ENCODE measurements at places on chromosomes 1 and 21. TPM values are rescaled to one million over a fixed set of nuclear protein-coding genes. Genes with fewer than 3 reads are reported as not detected.
A peak's percentile ranks its signal among the peaks of the same experiment; 100 is the strongest.

The CD1D gene
- 6.5 TPM for polyA plus RNA-seq

The FCRL1 gene
- 0.05 TPM for polyA plus RNA-seq

DNA sequence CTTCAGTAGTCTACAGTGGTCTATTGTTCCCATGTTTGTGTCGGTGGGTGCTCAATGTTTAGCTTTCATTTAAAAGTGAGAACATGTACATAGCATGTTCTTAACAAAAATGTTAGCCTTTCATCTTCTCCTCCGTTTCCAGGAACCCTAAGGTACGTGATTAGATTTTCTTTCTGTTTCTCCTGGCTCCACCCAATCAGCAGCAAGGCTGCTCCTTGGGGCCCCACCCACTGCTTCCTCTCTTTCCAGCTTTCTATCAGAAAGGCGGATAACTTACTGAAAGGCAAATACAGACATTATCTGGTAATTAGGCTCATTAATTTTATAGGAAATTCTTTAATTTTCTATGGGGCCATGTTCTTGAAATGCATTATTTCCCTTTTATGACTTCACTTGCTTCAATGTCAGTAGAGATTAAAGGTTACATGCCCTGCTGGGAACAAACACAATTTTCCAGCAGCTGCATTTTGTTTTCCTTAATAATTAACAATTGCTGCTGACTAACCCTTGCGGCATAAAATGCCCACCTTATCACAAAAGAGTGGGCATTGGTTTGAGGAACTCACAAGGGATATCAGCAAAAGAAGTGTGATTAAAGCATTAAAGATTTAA lies 324.9 kb upstream of the SNX7 start:
- DNase-seq, result no peak

GRCh38 chr1:84303314-84303830 lies 1.9 kb downstream of the SAMD13 start:
- DNase-seq, result peak; percentile 26

DNA sequence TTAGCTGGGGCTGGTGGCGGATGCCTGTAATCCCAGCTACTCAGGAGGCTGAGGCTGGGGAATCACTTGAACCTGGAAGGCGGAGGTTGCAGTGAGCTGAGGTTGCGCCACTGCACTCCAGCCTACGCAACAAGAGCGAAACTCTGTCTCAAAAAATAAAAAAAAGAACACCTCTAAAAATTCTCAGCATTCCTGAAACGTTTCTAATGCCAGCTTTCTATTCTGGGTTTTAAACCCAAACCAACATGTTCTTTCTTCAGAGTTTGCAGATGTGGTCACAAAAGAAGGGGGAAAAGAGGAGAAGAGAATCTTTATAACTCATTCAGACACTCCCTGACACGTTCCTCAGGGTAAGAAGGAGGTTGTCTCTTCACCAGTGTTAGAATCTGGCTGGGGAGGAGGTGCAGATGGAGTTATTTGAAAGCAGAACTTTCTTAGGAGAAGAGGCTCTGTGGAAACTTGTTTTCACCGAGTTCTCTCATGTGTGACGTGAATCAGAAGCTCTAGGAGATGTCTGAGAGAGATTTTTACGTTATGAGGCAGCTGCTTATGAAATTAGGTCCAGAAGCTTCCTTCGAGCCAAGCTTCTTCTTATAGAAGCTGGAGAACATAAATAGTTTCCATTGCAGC lies 17.8 kb upstream of the CNR2 start:
- DNase-seq, result no peak

The MX2 gene
- polyA plus RNA-seq, result 1.9 TPM

DNA sequence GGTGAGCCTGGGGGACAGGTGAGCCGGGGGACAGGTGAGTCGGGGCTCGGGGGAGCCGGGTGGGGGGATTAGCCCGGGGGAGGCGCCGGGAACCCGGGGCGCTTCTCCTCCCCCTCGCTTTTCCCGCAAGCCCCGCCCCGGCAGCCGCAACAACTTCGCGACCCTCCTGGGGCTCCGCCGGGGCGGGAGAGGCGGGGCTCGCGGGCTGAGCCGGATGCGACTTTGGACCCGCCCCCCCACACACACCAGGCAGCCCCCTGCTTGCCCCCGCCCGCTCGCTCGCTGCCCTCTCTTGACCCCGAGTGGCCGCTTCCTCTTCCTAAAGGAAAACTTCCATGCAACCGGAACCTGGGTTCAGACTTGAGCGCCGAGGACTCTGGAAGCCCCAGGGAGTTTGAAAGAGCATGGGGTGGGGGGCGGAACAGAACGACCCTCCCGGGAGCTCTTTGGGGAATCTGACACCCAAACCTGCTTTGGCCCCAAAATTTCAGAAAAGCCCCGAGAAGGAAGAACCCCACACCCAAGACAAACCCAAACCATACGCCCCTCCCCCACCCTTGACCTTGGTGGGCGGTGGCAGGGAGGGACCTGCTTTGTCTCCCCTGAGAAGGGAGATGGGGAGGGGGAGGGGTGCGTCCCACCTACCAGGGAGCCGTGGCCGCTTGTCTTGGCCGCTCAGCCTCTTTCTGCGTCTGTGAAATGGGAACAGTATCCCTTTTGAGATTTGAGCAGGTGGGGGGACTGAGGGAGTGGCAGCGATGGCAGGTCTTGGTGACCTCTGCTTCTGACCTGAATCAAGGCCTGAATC lies 550 bp downstream of the ARHGEF16 start:
- DNase-seq, result no peak

GRCh38 chr1:156964441-156964840 lies 44.0 kb downstream of the LRRC71 start:
- no peak for DNase-seq

DNA sequence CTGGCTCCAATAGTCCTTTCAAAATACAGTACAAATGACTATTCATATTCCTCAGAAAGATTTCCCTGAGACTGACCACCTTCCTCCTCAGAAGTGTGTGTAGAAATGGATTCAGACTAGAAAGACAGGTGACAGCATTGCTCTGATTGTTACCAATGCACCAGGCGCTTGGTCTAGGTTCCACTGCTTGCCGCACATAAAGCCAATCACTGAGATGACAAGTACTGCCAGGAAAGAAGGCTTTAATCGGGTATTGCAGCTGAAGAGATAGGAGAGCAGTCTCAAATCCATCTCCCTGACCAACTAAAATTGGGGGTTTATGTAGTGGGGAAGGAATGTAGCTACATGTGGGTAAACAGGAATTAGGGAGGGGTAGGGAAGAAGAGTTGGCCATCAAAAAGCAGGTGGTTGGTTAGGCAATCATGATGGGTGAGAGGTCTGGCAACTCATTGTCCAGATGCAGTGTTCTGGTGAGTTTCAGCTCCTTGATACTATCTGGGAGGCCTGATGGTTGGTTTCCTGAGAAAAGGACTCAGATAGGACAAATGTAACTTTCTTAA lies 98.0 kb downstream of the KCNH1 start:
- DNase-seq, result no peak

DNA sequence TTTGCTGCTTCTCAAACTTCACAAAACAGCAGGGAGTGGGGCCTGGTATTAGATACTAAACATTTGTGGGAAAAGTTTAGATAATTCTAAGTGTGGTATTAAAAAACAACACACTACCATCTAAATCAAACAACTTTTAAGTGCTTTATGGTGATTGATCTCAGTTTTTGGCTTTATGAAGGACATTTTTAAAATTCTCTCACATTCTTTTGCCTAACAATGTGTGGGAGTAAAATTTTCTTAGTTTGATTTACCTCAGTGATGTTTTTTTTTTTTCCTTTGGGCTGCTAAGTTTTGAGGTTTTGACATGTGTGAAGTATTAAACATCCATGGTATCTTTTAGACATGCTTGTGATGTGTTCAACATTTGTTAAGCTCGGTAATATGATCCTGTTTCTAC lies 116.2 kb downstream of the DISP1 start:
- DNase-seq, result no peak

- no peak for DNase-seq
Measured at GRCh38 chr1:93537396-93537795, 89.5 kb downstream of the FNBP1L start.

DNA sequence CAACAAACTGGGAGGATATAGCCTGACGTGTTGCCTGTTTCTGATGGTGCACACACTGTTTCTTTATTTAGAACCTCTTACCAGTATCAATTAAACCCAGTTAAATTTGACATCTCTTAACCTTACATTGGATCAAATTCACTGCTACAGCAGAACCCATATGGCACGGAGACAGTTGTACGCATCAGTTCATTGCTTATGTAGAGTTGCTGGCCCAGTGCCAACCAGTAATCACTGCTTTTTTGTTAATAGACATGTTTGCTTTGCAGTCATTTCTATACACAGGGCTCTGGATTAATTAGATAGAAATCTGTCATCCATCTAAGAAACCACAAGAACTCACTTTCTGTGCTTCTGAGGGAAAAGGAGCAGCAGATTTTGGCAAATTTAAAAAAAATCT lies 154.0 kb downstream of the RWDD3 start:
- no peak for DNase-seq

The KRTAP10-10 gene
- polyA plus RNA-seq, result not detected
